ENCODE measurements at places on chromosomes 13 and 19.

DNA sequence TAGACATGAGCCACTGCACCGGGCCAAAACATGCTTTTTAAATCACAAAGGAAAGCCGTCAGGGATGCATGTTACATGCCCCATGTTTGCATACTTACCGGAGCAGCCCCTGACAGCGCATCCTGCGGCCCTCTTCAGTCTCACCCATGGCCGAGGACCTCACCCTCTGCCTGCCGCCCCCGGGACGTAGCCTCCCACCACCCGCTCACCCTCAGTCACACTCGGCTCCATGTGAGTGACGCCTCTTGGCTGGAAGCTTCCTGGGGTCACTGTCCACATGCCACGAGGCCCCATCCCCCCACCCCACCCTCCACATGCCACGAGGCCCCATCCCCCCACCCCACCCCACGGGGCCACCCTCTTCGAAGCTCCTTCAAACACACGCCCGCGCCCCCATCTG is 46.1 kb upstream of the SPACA7 start:
- DNase-seq, result no peak

DNA sequence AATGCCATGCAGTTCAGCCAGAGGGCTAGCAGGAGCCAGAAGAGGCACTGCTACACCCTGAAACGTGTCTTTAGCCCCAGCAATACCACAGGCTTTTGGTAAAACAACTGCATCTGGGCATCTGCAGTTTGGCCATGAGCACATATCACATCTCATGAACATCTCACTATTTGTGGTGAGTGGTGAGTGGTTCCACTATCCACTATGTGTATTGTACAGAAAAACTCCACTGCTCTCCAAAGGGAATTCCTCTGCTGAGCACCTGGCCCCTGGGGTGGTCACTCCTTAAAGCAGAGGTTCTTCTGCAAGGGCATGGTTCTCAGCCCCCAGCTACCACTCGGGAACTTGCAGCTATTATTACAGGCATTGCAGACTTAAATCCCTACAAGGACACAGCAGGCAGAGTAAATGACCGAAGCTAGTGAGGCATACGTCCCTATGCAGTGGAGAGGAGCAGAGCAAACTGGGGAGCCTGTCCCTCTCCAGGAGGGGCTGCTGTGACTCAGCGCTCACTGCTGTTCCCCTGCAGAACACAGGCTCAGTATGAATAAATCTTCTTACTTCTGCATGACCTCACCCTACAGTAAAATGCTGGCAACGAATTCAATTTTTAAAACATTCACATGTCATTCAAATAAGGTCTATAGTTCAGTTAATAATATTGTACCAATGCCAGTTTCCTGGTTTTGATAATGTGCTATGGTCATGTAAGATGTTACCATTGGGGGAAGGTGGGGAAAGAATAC is 332.4 kb upstream of the ZNF507 start:
- no peak for DNase-seq

GRCh38 chr19:48556163-48556562 is 4.2 kb downstream of the SULT2B1 start:
- no peak for DNase-seq

- no peak for DNase-seq
Observed at GRCh38 chr13:40060296-40061007, 405.0 kb downstream of the COG6 start.

DNA sequence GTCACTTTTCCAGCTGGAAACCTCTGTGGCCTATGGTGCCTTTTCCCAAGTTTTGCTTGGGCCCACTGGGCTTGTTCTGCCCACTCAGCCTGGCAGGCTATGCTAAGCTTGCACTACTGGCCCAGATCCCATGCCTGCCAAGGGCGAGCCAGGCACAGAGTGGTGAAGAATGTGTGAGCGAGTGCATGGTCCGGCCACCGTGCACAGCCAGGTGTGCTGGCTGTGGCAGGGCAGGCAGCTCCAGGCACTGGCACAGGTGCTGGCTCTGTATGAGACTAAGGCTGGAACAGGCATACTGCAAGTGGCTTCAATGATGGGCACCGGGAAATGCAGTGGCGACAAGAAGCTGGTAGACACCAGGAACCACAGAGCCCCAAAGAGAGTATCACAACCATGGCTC is 50.1 kb upstream of the MAB21L1 start:
- no peak for DNase-seq

DNA sequence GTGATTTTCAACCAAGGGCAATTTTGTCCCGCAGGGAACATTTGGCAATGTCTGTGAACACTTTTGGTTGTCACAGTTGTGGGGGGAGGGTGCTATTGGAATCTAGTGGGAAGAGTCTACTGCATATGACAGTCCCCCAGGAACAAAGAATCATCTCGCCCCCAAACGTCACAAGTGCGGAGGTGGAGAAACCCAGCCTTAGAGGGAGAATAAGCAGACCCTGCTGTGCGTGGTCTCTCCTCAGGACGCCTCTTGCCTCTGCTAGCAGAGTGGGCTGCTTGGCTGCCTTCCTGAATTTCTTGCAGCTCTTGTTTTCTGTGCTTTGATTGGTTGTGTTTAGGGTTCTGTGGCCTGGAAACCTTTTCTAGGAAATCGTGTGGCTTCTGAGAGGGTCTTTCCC is 42.5 kb downstream of the NFIX start:
- DNase-seq, result no peak

GRCh38 chr13:42388326-42388725 is 116.4 kb downstream of the AKAP11 start:
- DNase-seq, result no peak

DNA sequence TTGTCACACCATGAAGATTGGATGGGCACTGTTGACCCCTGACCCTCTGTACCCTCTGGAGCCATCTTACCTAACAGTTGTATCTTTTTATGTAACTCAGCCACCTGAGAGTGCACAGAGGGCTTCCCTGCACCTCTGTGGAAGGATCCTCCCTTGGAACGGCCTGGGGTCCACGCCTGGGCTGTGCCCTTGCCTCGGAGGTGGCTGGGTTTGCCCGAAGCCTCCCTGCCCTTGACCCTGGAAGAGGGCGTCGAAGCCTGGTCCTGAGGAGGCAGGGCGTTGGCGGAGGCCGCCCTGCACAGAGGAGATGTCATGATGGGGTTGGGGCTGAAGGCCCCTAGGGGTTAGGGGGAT is 241 bp downstream of the ODAD3 start:
- no peak for DNase-seq

GRCh38 chr13:22700246-22700887 is 480.4 kb upstream of the SGCG start:
- no peak for DNase-seq

GRCh38 chr19:7705387-7706187 is 3.7 kb upstream of the FCER2 start:
- DNase-seq, result peak; percentile 87

DNA sequence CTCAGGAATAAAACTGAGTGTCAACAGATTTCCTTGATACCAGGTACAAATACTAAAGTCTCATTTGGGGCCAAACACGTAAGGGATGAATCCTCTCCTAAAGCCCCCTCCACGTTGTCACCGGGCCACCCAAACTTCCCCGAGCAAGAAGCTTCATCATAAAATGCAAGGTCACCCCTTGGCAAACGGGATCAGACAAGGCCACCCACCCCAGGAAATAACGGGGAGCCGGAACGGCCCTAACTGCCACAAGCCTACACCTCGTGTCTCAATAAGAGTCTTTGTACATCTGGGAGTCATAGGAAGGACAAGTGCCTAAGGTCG is 717 bp downstream of the EEF2 start:
- no peak for DNase-seq

GRCh38 chr13:103945836-103946235 is 879.6 kb upstream of the SLC10A2 start:
- DNase-seq, result no peak

GRCh38 chr13:107586216-107586615 is 629.1 kb downstream of the LIG4 start:
- no peak for DNase-seq

- DNase-seq, result no peak
Observed at GRCh38 chr13:50955798-50956197, 46.2 kb downstream of the RNASEH2B start.

GRCh38 chr13:62060570-62060969 is 644.9 kb upstream of the PCDH20 start:
- DNase-seq, result no peak

- DNase-seq, result no peak
Observed at GRCh38 chr13:24159357-24159756, 1.2 kb upstream of the SPATA13 start.

DNA sequence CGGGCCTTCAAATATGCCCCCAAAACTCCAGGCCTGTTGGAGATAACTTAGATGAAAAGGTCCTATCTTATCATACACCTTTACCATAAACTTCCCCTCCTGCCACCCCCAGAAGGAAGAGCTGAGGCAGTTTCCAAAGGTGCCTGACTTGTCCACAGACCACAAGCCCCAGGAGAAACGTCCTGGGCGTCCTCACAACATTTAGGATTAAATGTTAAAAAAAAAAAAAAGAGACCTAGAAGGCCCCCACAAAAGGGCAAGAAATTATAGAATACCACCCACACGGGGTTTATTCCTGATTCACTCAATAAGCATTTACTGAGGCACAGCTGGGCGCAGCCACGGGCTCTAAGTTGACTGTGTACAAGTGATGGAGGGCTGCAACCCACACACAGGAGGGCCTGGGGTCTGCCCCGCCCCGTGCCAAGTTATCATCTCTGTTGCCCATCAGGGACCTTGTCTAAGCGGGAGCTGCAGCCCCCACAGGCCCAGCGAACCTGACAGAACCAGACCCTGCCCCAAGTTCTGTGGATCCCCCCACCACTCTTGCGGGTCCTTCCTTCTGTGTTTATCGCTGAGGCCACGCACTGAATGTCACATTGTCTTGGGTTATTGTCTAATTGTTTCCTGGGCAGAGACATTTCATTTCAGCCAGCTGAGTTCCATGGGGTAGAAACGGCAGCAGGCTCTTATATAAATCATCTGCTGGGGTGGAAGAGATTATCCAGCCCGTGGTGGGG is 83.0 kb upstream of the TM9SF2 start:
- DNase-seq, result no peak

DNA sequence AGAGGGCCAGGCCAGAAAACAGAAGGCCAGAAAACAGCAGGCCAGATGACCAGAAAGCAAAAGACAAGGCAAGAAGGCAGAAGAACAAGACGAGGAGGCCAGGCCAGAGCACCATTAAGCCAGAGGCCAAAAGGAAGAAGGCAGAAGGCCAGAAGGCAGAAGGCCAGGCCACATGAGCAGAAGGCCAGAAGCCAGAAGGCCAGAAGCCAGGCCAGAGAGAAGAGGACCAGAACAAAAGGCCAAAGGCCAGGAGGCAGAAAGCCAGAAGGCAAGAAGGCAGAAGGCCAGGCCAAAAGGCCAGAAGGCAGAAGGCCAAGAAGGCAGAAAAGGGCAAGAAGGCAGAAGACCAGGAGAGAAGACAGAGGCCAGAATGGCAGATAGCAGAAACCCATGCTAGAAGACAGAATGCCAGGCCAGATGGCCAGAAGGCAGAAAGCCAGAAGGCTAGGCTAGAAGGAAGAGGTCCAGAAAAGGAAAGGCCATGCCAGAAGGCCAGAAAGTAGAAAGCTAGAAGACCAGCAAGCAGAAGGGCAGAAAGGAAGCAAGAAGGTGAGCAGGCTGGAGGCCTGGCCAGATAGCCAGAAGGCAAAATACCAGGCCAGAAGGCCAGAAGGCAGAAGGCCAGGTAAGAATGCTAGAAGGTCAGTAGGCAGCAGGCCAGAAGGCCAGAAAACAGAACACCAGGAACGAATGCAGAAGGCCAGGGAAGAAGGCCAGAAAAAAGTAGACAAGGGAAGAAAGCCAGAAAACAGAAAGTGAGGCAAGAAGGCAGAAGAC is 187.6 kb downstream of the TUBA3C start:
- DNase-seq, result no peak

DNA sequence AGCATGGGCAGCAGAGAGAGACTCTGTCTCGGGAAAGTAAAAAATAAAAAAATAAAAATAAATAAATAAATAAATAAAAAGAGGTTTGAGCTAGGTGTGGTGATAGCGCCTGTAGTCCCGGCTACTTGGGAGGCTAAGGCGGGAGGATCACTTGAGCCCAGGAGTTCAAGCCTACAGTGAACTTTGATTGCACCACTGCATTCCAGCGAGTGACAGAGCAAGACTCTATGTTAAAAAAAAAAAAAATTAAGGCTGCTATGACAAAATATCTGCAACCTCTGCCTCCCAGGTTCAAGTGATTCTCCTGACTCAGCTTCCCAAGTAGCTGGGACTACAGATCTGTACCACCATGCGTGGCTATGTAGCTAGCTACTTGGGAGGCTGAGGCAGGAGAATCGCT is 3.2 kb upstream of the DENND1C start:
- DNase-seq, result no peak

- no peak for DNase-seq
Observed at GRCh38 chr19:23771316-23771715, 12.6 kb upstream of the ZNF681 start.

DNA sequence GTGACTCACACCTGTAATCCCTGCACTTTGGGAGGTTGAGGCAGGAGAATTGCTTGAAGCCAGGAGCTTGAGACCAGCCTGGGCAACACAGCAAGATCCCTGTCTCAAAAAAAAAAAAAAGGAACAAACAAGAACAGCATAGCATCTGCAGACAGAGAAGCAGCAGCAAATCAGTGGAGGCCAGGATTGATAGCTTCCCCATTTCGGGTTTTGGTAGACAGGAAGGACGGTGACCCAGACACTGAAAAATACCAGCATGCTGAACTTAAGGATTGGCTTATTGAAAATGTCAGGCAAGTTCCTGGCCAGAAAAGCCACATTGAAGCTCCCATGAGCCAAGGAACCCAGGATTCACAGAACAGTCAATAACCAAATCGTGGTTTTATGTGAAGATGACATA is 3.0 kb downstream of the ZNF490 start:
- no peak for DNase-seq

DNA sequence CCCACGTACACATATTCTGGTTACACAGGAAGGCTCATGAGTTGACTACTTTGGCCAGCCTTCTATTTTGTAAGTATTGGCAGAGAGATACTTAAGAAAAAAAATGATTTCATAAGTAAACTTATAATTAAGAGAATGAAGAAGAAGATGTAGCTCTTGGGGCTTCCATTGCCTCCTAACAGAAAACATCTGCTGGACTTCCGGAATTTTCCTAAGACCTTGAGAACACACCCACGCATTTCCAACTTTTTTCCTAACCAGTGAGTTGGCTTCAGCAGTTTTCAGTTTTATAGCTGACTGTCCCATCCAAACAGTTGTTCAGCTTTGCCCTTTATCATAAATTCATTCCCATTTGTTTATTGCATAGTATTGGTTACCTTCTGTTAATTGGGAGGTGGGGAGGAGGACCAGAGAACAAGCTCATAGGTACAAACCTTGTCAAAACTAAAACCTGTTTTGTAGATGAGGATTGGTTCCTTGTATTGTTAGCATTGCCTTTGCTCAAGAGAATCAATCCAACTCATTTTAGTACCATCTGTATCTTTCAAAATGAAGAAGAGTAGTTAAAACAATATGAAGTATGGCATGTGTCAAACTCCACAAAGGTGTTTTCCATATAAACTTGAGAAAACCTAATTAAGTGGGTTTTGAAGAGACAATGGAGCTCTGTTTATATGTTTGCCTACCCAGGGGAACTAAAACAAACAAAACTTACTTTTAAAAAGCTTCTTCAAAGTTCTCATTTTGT is 93.9 kb downstream of the COL4A2 start:
- DNase-seq, result no peak
